T-cell (primary cell): ENCODE measurements at places on chromosomes 7 and 10.

GRCh38 chr10:14244147-14244546, 86.6 kb downstream of the FRMD4A start:
- no peak for DNase-seq

GRCh38 chr10:19968745-19969144, 152.5 kb downstream of the PLXDC2 start:
- no peak for DNase-seq

- DNase-seq, result no peak
Measured at GRCh38 chr10:43094085-43094484, 17.2 kb downstream of the RET start.

- DNase-seq, result no peak
Measured at GRCh38 chr7:77899516-77899915, 100.9 kb downstream of the PHTF2 start.

GRCh38 chr7:44331682-44332081, 6.3 kb upstream of the CAMK2B start:
- no peak for DNase-seq
